Activated naive CD4-positive, alpha-beta T cell treated with Interleukin-2 at 50 U/mL for 16 hours (primary cell): ENCODE measurements at places on chromosomes 6 and 20.

DNA sequence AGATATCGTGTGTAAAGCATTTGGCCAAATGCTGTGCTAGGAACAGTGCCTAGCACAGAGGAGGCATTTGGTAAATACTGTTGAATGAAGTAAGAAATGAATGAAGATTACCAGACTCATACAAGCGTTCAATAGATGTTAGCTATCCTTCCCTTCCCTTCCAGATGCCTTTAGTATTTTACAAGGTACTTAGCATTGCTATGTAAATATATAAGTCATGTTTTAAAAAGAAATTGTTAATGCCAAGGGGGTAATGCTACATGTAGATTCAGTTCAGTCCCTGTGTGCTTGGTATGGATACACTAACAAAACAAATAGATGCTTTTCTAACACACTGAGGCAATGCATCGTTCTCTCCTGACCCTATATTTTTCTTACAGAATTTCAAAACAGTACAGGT is 407.2 kb downstream of the ADGRB3 start:
- DNase-seq, result no peak

DNA sequence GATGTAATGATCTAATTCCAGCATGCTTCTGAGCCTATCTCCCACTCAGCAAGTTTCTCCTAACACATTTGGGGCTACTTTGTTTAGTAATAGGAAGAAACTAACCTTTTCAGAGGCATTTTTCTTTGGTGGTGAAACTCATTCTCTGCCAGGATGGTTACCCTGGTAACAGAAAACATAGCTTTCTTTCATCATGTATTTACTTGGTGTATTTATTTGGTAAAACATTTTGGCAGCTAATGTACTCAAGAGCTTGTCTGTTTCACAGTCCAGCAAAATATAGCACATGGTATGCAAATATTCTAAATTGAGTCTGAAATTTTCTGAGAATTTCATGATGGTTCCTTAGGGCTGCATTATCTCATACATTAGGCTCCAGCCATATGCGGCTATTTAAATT is 100.0 kb downstream of the SLC35B3 start:
- no peak for DNase-seq

- DNase-seq, result no peak
These were observed 162.2 kb downstream of the LY86 start for GRCh38 chr6:6750594-6751265.

- DNase-seq, result no peak
These were observed 32.4 kb downstream of the RNF217 start for GRCh38 chr6:124994648-124995047.

DNA sequence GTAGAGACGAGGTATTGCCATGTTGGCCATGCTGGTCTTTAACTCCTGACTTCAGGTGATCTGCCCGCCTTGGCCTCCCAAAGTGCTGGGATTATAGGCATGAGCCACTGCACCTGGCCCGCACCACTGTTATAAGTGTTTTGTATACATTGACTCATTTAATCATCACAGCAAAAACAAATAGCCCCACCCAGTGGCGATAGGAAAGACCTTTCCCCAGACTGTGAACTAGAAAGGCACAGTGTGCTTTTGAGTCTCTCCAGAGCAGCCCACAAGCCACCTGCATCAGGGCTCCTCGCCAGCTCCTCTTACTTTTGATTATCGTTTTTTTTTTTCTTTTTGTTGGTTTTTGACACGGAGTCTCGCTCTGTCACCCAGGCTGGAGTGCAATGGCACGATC is 27.9 kb upstream of the ZFP64 start:
- DNase-seq, result no peak

DNA sequence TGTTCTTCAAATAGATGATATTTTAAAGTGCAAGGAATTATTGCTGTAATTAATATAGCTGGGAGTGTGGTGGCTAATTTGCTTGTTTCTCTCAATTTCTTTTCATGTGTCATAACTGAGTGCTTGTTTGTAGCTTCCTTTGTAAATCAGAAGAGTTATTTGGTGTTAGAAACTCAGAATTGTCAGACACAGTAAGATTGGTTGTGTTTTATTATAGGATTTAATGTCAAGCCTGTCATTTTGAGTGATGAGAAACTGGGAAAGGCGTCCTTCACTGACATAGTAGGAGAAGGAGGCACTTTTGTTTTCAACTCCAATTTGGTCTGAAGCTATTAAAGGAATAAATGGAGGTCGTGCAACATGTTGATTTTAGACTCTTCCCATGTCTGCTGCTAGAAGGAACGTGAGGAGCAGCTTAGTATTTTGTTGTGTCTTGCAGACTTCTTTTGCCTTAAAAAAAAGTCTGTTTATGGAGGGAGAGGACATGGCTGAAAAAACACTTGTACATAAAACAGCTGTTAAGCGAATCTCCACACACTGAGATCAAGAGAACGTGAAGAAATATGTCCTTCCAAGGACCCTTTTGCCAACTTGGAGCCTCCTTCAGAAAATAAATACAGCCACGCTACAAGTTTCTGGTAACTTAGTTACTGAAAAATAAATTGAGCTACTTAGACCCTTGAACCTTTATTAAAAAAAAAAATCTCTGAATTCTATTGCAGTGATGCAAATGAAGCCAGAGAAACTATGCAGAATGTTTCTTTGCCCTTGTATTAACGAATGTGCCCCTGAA is 59.5 kb downstream of the BMP6 start:
- no peak for DNase-seq

- no peak for DNase-seq
These were observed 41.5 kb upstream of the GFOD1 start for GRCh38 chr6:13528777-13529343.

DNA sequence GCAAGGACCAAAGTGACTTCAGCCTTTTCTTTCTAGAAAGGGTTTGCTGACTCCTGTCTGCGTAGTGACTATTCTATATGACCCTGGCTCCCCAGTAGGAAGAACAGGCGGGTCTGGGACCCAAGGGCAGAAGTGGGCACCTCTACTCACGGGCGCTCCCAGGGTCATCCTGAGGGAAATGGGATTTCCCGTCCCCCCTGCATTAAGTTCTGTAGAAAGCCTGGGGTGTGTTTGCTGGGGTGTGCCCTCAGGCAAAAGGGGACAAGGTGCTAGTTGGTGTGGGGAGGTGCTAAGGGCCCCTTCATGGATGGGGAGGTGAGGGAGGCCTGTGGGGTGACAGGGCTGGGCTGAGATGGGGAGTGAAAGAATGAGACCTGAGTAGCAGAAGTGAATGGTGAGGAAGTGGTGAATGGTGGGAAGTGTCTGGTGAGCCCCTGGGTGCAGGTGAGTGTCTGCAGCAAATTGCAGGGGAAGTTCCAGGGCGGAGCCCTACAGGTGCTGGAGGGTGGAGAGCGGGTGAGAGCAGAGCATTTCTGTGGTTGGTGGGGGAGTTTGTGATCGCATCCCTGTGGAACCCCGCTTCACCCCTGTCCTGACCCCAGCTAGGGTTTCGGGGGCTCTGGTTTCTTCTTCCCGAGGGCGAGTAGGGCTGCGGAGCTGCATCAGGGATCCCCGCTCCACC is 21.1 kb downstream of the RAET1L start:
- DNase-seq, result peak; percentile 49

DNA sequence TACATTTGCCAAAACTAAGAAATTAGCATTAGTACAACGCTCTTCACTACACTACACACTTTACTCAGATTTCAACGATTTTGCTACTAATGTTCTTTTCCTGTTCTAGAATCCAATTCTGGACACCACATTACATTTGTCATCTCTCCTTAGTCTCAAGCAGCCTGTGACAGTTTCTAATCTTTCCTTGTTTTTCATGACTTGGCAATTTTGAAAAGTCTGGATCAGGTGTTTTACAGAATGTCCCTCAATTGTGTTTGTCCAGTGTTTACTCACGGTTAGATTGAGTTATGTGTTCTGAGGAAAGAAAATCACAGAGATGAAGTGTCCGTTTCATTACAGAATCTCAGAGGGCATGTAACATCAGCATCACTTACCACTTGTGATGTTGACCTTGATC is 372.6 kb downstream of the TFAP2A start:
- DNase-seq, result no peak

DNA sequence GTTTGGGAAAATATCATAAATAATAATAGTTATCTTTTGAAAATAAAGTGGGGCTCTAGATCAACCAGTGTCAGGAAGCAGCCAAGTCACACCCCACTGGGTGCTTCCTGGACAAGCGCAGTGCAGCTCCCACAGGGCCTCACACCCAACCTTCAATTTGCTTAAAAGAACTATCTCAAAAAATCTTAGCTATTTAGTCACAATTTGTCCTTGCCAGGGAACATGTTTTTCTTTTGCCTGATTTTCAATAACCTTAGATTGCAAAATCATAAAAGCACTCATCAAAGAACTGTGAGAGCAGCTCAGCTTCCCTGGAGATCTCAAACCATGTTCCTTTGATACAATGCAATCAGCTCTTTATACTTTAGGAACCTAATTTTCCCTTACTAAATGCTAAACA is 1.6 kb upstream of the NCOA7 start:
- no peak for DNase-seq

DNA sequence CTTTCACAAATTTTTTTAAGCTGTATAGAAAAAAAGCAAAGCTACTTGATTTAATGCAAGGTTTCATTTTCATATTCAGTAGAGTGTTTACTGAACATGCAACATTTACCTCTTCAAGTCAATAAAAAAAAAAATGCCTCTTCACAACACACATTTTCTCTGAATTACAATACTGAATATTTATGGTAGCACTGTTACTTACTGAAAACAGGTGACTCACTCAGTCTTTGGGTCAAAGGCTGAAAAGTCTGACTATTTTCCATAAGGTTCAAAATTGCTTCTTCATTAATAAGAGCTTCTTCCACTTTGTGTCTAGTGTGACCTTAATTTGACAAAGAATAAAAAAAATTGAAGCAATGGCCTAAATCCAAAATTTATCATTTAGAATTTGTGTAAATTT is 101.9 kb downstream of the REV3L start:
- DNase-seq, result no peak

GRCh38 chr6:14542670-14543366 is 425.2 kb downstream of the CD83 start:
- DNase-seq, result peak; percentile 73

DNA sequence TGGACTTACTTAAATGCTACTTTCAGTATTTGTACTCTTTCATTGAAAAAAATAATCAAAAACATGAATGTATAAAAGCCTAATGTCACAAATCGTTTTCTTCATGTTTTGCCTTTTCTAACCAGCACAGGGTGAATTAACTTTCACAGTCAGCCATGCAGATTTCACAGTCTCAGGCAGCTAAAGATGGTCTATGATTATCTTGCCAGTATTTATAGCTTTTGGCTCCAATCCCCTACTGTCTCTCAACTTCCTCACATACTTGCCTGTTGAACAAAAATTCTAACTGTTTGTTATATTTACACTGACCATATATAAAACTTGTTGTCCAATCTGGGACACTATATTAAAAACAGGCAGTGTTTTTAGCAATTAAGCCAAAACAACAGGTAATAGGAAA is 358.2 kb downstream of the ARHGAP18 start:
- no peak for DNase-seq

- DNase-seq, result no peak
These were observed 1.7 kb upstream of the TOMM34 start for GRCh38 chr20:44961870-44962267.

DNA sequence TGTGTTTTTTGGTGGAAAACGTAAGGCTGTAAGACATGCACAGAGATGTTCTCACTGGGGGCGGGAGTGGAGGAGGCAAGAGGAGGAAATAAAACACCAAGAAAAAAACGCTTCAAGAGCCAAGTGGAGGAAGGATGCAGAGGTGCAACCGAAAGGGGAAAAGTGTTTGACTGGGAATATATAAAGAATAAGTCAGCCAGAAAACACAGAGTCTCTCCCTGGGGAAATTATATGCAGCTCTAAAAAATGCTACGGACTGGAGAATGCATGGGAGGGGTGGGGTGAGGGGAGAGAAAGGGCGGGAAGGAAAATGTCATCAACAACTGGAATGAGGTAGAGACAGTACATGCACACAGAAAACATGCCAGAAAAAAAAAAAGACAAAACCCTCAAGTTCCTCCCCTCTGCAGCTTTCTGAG is 133.5 kb downstream of the SCML4 start:
- no peak for DNase-seq

GRCh38 chr6:105135907-105136430 is 43.8 kb downstream of the POPDC3 start:
- no peak for DNase-seq

GRCh38 chr6:111992851-111993250 is 61.1 kb upstream of the CCN6 start:
- peak; percentile 53 for DNase-seq

DNA sequence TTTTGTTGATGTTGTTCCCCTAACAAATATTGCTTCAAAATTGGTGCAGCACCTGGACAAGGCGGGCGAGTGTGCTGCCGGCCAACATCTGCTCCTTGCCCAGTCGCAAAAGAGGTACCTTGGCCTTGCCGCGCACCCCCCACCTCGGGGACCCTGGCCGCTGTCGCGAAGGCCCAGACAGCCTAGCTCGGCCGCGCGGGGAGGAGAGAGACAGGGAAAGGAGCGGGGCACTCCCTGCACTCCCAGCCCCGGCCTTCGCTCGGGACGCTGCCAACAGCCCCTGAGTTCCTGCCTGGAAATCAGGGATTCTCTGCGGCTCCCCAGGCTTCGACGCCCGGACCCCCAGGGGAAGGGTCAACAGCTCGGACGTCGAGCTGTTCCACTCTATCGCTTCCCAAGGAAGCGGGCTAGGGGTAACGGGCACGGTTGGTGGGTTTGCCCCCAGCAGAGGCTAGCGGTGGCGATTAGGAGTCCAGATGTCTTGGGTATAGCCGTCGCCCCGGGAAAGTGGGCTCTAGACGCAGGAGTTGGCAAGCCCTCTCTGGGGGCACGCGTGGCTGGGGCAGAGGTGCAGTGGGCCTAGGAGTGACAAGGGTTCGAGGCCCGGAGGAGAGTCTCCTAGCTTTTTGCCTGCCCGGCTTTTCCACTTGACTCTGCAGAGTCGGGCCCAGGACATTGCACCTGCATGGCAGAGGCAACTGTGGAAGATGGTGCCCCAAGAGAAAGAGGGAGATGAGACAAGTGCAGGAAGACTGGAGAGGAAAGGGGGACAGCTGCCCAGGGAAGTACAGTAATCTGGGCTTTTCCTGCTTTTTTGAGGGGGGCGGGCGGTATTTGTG is 8.2 kb downstream of the POU3F2 start:
- DNase-seq, result no peak

DNA sequence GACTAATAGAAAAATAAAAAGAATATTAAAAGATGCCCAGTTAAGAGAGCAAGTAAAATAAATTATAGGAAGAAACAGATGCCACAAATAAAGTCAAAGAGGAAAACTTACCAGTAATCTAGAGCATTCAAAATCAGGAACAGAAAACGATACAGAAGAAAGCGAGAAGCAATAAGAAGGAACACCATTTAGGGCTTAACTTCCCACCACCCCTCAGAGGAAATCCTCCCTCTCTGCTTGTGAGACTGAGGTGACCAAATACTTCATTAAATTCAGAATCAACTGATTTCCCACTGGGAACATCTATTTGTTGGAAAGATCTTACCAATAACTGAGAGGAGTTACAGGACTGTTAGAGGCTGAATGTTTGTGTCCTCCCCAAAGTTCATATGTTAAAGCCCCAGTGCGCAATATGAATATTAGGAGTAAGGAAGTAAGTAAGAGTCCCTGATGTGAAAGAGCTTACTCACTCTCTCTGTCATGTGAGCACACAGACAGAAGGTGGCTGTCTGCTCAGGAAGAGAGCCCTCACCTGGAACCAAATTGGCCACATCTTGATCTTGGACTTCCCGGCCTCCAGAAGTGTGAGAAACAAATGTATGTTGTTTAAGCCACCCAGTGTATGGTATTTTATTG is 19.5 kb downstream of the KATNA1 start:
- no peak for DNase-seq
